Substantia nigra (tissue), 51 donors: ENCODE measurements at places on chromosomes 6 and 20.
A peak's percentile ranks its signal among the peaks of the same experiment; 100 is the strongest.

- DNase-seq: no peak
Observed at GRCh38 chr6:151325075-151326050, 66.0 kb downstream of the ZBTB2 start.

GRCh38 chr6:117829594-117830319 lies 77.3 kb upstream of the SLC35F1 start:
- no peak for DNase-seq

- no peak for DNase-seq
Observed at GRCh38 chr6:32436186-32436585, 3.5 kb upstream of the HLA-DRA start.

DNA sequence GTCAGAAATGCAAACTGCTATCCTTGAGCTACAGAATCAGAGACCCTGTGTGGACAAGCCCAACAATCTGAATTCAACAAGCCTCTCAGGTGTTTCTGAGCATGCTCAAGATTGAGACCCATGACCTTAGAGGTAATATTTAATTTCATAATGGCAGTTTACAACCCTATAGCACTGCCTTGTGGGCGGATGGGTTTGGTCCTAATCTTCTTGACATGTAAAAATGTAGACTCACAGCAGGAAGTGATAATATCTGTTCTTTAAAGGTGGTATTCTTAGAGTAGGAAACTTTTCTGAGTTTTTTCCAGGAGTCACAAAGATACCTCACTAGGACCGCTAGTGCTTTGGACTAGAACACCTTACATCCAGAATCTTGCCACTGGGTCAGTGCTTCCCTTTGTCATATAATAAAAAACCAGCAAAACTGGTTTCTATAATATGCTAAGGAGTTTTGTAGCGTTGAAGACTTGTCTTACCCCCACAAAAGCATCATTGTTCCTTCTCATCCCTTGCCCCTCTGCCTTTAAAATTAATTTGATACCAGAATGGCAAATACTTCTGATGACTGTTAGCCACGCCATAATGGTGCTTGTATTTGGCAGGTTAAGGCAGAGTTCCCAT lies 52.6 kb downstream of the E2F3 start:
- DNase-seq: no peak

- no peak for DNase-seq
Observed at GRCh38 chr6:115999235-115999634, 61.5 kb downstream of the FRK start.

DNA sequence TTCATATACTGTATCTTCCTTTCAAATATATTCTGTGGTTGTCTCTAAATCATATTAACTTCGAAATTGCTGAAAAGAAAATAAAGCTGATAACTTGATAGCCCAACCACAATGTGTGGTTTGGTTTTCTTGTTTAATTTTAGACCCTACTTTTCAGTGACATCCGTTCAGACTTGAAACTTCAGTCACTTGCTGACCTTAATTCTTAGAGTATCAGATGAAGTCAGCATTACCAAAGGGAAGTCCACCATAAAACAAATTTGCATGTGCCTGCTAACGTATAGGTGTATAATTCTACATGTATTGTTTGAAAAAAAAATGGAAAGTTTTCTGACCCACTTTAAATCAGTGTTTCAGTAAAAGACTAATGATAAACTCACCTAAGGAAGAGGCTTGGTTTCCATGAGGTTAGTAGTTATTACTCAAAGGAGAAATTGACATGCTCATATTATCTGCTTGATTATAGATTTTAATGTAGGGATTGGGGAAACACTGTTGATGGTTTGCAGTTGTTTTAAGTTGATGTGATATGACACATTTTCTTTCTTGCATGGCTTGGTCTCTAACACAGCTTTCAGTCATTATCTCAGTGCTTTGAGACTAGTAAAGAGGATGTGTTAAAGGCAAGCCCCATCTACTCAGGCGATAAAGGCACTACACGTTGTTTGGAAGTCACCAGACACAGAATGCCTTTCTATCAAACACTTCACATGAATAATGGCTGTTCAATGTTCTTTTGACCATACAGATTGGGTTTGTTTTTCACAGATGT lies 5.2 kb upstream of the IL17A start:
- DNase-seq: no peak

- no peak for DNase-seq
Observed at GRCh38 chr20:36097337-36098151, 57.0 kb upstream of the EPB41L1 start.

DNA sequence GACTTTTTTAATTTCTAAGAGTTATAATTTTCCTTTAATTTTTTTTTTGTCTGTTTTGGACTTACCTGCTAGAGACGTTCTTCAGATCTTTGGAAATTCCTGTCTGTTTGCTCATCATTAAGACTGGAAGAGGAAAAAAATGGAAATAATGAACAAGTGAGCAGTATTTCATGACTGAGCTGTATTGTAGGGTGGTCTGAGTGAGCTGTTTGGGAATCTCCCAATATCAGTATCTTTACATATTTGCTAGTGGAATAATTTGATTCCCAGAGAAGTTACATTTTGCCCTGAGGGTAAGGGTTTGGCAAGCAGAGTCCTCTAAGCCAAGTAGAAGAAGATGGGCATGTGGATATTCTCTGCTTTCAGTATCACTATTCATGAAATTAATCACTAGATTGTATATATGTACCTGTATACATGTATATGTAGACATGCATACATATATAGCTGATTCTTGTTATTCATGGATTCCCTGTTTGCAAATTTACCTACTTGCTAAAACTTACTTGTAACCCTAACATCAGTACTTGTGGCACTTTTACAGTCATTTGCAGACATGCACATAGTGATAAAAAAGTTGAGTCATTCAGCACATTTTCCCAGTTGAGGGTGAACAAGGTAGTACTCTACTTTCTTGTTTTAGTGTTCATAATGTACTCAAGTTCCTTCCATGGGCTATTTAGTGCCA lies 13.5 kb downstream of the ZC2HC1B start:
- DNase-seq: no peak

- DNase-seq: peak; percentile 19
Observed at GRCh38 chr6:45445749-45446549, 68.2 kb upstream of the SUPT3H start.

GRCh38 chr6:21098134-21098533 lies 495.4 kb upstream of the SOX4 start:
- no peak for DNase-seq

DNA sequence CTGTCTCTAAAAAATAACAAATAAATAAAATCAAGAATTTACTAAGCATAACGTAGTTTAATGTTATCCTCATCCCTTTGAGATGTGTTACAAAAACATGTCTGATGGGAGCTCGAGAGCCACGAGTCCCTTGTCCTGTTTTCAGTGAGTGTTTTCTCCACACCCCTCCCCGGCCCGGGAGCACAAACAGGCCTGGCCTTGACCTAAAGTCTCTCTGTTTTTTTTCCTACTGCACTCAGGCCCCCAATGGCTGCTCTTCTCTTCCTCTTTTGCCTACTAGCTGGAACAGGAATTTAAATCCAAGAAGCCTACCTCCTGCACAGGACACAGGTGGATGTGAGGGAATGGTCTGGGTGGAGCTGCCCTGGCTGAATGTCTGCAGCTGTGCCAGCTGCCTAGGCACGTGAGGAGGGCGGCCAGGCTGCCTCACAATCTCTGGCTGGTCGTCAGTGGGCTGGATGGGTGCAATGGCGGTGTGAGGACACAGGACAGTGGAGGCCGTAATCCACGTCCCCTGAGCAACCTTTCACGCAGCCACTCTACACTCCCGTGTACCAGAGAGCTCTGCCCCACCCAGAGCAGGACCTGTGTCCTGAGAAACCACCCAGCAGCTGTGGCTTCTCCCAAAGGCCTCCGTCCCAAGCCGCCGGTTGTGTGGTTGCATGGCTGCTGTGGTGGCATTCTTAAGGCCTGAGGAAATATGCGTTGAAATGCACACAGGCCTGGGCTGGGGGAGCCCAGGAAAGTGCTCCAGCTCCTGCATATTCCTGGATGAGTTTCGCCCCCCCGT lies 117.5 kb downstream of the FAM120B start:
- DNase-seq: no peak

DNA sequence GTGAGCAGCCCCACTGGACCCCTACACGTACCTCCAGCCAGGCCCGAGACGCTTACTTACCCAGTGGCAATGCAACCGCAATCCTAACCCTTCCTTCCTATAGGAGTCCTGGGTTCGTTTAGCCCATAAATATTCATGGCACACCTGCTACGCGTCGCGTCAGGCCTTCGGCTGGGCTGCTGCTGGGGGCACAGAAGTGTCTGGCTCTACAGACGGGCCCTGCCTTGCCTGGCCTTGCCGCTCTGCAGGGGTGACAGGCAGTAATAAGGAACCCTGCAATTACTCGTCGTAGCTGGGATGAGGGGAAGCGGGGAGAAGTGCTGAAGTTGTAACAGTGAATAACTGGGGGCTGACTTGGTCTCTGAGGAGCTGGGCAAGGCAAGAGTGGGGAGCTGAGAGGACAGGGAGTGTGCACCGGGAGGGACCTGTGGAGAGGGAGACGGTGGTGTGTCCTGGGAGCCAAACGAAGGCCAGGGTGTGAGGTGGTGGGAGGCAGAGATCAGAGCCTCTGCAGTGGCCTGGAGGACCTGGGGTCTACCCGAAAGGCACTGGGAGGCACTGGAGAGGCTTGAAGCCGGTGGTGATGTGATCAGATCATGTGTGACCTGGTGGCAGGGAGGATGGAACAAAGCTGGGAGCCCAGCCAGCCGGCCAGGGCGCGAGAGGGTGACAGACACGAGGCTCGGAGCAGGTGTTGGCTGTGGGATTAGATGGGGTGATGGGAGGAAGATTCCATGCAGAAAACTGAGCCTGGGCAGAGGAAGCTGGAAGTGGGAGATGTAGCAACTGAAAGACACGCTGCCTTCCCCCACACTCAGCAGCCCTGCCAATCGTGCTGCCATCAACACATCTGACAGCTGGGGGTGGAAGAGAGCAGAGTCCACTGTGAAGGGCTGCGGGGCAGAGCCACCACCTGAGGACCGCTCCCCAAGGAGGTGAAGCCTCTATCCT lies 36.4 kb downstream of the PSMG4 start:
- no peak for DNase-seq

- no peak for DNase-seq
Observed at GRCh38 chr6:134195164-134195906, 122.6 kb downstream of the SGK1 start.

DNA sequence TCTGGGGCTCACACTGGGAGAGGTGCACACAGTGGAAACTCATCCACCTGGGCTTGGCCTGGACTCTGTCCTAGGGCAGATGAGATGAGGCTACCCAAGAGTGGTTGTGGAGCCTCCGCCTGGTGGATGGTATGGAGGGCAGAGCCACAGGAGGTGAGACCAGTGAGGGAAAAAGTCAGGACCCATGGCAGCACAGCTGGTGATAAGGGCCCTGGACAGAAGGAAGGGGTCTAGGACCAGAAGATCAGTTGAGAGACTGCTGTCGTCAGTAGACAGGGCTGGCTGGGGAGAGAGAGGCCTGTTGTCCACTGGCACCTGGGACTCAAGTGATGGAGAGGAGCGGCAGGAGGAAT lies 29.8 kb downstream of the PLCG1 start:
- DNase-seq: no peak

DNA sequence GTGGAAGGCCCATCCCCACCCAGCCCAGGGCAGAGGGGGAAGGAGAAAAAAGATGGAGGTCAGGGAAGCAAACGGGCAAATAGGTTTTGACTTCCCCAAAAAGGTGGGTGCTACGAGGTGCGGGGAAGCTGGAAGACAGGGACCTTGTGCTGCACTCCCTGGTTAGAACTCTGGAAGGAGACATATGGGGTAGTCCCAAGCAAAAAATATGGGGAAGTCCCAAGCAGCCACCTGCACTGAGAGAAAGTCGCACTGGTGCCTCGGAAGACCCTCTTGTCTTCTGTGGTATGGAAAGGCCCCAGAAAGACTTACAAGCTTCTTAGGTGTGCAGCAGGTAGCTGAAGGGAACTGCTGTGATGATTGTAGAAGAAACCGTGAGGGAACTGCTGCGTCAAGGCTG lies 93.8 kb upstream of the CEP85L start:
- DNase-seq: no peak

- DNase-seq: no peak
Observed at GRCh38 chr6:37871616-37872372, 52.3 kb downstream of the ZFAND3 start.

DNA sequence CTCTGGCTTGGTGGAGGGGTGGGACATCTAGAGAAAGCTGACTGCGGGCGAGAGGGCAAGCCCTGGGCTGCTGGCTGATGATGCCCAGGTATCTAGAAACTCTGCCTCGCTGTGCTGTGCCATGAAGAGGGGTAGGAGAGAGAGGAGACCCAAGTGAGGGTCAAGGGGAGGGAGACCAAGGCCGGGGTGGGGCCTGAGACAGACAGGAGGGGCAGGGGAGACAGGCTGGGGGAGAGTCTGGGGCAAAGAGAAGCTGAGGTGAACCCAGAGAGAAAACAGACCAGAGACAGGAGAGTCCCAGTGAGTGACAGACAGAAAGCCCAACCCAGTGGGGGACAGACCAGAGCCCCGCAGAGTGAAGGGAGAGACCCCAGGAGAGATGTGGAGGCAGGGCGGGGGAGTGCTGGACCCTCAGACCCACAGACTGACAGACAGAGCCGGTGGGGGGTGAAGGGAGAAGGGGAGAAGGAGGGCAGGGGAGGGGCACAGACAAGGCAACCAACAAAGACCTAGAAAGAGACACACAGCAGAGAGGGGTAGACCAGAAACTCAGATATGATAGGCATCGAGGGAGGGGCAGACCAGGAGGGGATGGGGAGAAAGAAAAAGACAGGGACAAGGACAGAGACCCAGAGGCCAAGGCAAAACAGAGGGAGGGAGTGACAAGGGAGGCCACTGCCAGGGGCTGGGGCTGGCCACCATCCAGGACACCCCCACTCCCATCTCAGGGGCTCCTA lies 5.9 kb downstream of the TEAD3 start:
- no peak for DNase-seq

DNA sequence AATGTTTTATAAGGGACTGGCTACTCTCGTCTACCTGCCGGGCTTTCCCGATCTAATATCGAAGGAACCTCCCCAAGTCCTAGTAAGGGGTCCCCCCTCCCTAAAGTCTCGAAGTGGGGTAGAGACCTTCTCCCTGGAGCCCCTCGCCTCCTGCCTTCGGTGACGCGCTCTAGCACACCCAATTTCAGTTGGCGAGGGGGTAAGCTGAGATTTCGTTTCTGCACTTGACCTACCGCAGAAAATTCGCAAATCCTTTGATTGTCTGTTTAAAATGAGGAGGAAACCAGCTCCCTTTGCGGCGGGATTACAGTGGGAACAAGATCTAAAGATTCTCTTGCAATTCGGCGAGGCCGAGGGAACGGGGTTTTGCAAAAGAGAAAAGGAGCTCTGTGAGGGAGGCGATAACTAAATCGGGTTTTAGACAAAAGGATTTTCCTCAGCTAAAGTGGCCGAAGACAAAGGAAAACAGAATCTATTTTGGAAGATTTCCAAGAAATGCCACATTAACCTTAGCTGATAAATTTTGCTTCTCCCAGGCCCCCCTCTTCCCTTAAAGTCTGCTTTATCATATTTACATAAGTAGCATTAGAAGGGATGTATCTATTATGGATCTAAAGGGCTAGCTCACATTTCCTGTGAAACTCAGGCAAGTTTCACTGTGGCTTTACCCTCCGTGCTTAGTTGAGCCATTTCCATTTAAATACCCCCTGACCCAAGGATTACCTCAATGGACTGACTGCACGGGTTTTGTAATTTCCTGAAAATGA lies 8.4 kb downstream of the SIM1 start:
- no peak for DNase-seq

- no peak for DNase-seq
Observed at GRCh38 chr20:35252037-35252461, 25.6 kb downstream of the MMP24 start.

GRCh38 chr6:81242624-81243023 lies 509.9 kb downstream of the TENT5A start:
- DNase-seq: no peak
